T-helper 17 cell (primary cell): ENCODE measurements at places on chromosomes 12 and 14. TPM values are rescaled to one million over a fixed set of nuclear protein-coding genes. Genes with fewer than 3 reads are reported as not detected.

Gene RDH5
- total RNA-seq, result 13.8 TPM

Gene RNF31
- total RNA-seq, result 85.8 TPM

Gene ADCY6
- 0.70 TPM for total RNA-seq

Gene GPR84
- total RNA-seq, result 0.57 TPM

Gene RTL1
- total RNA-seq, result not detected

Gene ADGRD1
- total RNA-seq, result not detected

Gene INHBE
- total RNA-seq, result not detected

Gene KLHL33
- 0.47 TPM for total RNA-seq

Gene SLCO1C1
- total RNA-seq, result not detected

Gene ALG10B
- total RNA-seq, result 6.9 TPM

DNA sequence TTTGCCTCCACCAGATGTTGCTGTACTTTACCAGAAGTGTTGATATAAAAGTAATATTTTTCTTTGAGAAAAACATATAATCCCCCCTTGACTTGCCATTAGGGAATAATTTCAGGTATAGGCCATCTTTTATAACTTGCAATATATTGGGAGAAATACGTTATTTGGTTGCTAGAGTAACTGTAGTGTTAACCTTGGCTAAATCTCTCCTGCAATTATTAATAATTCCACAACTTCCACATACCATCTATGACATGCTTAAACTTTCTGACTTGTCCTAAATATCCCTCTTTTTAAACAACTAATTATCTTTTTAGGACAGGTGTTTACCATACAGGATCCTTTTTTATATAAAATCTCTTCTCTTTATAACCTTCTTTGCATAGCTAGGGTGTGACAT is 1048.2 kb downstream of the SLC16A7 start:
- DNase-seq, result no peak

DNA sequence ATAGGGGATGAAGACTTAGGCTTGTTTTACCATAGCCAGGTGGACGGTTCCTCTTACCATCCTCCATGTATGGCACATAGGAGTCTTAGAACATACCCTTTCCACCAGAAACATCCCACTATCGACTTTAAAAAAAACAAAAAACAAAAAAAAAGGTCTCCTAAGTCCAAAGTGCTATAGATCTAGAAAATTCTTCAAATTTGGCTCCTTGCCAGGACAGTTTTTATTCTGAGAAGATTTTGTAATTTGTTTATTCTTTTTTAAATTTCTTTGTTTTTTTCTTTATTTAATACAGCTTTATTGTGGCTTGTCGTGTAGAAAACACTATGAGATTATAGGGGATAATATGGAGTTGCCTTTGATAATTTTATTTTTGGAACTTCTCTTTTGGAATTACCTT is 197.7 kb downstream of the NUBPL start:
- no peak for DNase-seq

- DNase-seq, result no peak
Measured at GRCh38 chr12:105485321-105485910, 154.9 kb downstream of the C12orf75 start.

DNA sequence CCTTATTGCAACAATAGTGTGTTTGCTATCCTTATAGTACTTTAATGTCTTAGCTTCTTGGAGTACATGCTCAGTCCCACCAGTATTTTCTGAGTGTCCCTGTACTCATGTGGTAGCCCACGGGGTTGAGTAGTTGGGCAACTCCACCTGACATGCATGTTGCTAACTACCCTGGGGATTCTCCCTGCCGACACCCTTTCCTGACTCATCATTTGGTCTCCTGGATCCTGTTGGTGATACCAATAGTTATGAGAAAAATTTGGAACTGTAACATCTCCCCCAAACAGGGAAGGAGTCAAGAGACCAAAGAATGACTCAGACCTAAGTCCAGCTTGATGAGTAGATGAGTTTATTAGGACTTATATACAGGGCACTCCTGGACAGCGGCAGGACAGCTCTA is 101.6 kb downstream of the BRMS1L start:
- DNase-seq, result no peak

DNA sequence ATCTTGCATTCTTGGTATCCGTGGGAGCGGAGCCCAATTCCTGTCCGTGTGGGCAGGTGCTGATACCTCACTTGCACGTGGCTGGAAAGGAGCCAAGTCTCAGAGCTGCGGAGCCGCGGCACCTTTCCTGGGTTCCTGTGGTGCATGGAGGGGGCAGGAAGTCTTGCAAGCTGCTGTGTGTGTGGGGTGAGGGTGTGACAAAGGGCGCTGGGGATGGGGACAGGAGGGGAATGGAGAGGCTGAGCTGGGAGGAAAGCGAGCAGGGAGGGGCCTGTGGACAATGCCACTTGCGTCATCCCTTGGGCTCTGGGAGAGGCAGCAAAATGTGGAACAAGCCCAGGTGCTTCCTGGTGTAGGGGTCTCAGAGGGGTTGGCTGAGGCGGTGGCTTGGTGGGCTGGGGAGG is 86.7 kb downstream of the CALM1 start:
- DNase-seq, result no peak

- no peak for DNase-seq
Measured at GRCh38 chr12:93713060-93713459, 35.9 kb downstream of the CRADD start.

DNA sequence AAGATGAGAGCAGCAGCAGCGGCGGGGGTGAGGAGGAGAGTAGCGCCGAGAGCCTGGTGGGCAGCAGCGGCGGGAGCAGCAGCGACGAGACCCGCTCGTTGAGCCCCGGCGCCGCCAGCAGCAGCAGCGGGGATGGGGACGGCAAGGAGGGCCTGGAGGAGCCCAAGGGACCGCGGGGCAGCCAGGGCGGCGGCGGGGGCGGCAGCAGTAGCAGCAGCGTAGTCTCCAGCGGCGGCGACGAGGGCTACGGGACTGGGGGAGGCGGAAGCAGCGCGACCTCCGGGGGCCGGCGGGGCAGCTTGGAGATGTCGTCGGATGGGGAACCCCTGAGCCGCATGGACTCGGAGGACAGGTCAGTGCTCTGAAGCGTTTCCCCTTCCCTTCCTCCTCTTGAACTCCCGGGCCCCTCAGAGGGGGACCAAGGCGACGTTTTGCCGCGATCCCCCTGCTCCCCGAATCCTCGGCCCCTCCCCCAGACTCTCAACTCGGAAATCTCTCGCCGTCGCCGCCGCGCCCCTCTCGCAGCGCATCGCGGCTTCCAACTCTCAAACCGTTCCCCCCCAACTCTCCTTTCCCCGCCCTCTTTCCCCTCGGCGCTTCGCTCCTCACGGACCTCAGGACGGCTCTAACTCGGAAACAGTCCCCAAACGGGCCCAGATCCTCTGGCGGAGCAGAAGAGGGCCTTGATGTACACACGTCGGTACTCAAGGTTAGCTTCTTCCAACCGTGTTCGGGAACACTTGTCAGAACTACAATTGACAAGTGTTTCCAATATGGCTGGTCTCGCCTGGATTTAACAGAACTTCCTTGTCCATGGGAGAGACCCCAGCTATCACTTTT is 947 bp downstream of the AEBP2 start:
- DNase-seq, result peak; percentile 43

GRCh38 chr12:24679126-24679525 is 269.8 kb downstream of the BCAT1 start:
- no peak for DNase-seq

DNA sequence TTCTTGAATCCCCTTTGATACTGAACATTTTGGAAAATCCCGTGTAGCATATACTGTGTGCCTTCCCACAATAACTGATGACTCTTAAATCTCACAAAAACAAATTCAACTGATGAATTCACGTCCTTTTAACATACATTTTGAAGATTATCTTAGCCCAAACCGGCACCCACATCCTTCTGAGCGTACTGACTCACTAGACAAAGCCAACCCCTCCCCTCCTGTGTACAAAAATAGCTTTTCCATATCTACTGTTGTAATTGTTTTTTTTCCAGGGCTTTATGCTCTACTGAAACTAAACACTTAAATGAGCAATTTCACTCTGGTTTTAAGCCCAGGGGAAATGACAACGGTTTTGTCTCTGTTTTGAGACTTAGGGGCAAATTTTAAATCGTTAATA is 109.4 kb upstream of the ATF7IP start:
- no peak for DNase-seq

DNA sequence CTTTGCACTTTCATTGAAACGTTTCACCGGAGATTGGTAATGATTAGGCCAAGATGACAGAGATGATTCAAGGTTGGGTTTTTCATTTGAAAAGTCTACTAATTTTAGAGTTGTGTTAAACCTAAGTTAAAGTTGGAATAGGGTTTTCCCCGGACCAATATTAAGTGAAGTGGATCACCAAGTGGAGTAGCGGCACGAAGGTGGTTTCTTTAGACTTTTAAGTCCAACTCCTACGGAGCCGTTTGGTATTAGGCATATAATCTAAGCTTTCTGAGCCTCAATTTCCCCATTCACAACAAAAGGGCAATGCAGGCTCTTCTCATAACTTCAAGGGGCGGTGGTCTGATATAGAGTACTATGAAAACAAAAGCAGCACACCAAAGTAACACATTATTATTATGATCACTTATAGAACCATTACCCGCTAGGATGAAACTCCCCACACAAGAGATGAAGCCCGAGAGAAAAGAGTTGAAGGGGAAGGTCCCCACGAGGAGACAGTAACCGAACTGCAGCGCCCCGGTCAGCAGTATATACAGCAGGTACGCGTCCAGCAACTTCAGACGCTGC is 413 bp downstream of the DAD1 start:
- no peak for DNase-seq

- DNase-seq, result no peak
Measured at GRCh38 chr12:80498059-80498728, 54.2 kb downstream of the PTPRQ start.

- DNase-seq, result no peak
Measured at GRCh38 chr14:105149146-105149781, 19.3 kb downstream of the JAG2 start.

DNA sequence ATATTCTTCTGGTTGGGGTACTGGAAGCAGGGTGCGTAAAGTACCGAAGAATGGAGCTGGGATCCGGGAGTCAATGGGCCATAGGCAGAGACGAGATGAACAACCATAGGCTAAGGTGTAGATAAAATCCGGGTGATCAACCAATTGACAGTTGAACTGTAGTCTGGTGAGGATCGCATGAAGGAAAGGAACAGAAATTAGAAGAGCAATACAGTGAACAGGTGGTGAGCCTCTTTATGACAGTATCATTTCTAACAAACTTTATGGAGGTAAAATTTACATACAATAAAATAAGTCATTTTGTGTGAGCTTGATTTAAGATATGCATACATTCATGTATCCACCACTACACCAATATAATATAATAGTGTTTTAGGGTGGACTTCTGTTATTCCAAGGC is 13.9 kb upstream of the HIF1A start:
- no peak for DNase-seq

GRCh38 chr14:104732355-104732804 is 8.4 kb downstream of the ADSS1 start:
- DNase-seq, result no peak

GRCh38 chr12:62959745-62960144 is 24.8 kb upstream of the PPM1H start:
- no peak for DNase-seq

GRCh38 chr14:32434880-32435279 is 105.8 kb downstream of the AKAP6 start:
- no peak for DNase-seq
